ENCODE measurements at places on chromosomes 13 and 19.

GRCh38 chr19:55377356-55378131 is 918 bp downstream of the TMEM190 start:
- DNase-seq, result no peak

DNA sequence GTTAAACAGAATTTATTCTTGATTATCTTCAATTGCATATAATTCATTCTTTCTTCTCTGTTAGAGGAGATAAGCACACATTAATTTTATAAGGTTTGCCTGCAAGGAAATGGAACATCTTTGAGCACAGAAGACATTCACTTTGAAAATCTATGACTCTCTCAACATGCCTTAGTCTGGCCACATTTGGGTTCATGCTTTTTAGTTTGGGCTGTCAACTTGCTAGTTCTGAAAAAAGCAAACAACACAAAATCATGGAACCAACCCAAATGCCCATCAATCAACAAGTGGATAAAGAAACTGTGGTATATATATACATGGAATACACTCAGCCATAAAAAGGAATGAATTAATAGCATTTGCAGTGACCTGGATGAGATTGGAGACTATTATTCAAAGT is 71.5 kb downstream of the CYSLTR2 start:
- DNase-seq, result no peak

DNA sequence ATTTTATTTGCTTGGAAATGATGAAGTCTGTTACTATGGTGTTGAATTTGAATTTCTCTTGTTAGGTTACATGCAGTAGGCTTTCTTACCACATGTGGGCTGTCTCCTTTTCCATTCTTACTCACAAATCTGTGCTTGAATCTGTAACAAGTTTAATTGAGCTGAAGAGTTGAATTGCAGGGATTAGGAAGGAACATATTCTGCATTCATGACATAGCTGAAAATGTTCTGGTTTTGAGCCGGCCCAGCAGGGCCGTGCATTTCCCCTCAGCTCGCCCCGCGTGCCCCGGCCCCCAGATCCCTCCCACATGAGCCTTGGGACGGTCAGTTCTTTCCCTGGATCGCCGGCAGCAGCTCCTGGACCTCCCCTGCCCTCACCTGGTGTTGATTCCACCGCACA is 28.1 kb downstream of the TFDP1 start:
- no peak for DNase-seq

DNA sequence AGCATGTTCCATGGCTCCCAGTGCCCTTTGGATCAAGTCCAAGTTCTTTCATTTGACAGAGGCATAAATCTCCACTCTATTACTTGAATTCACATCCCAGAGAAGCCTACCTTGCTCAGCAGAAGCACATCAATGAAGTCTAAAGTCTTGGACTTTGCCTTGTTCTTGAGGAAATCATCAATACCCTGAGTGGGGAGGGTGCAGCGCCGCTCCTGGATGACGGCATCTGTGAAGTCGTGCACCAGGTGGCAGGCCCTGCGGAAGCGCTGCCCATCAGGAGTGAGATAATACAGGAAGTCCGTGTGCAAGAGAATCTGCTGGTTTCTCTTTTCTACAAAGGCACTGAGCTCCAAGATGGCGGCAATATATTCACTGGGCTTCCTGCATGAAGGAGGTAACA is 10.6 kb downstream of the CYP4F11 start:
- no peak for DNase-seq

GRCh38 chr13:80499536-80500290 is 158.8 kb upstream of the SPRY2 start:
- no peak for DNase-seq

- no peak for DNase-seq
Observed at GRCh38 chr13:27264648-27265047, 6.0 kb upstream of the RASL11A start.

GRCh38 chr13:71659404-71659803 is 207.6 kb downstream of the DACH1 start:
- no peak for DNase-seq

- no peak for DNase-seq
Observed at GRCh38 chr19:34178274-34178610, 5.9 kb downstream of the LSM14A start.

- DNase-seq, result no peak
Observed at GRCh38 chr19:3968556-3969434, 2.1 kb downstream of the DAPK3 start.

DNA sequence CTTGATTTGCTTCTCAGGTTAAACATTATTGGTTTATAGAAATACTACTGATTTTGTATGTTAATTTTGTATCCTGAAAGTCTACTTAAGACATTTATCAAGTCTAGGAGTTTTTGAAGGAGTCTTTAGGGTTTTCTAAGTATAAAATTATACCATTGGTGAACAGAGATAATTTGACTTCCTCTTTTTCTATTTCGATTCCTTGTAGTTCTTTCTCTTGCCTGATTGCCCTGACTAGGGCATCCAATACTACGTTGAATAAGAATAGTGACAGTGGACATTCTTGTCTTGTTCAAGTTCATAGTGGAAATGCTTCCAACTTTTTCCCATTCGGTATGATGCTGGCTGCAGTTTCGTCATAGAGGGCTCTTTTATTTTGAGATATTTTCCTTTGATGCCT is 807.5 kb upstream of the SLC10A2 start:
- no peak for DNase-seq

Measured in T-helper 17 cell (primary cell).